HT1080 (cell line): ENCODE measurements at places on chromosomes 6 and 20.

DNA sequence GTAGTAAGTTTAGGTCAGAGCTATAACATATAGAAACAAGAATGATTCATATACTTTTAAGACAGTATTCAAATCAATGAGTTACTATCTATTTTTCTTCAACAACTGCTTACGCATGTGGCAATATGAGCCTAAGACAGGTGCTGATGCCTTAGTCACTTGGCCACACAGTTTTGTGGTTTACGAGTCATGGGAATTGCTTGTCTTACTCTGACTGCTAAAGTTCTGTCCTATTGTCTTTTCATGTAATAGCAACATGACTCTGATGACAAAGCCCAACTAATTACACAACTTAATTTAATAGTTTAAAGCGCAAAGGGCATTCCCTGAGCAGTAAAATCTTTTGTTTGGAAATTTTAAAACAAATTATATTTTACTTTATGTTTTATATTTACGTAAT, 159.3 kb upstream of the CENPW start:
- peak; percentile 97 for DNase-seq

GRCh38 chr20:61448386-61448785, 196.3 kb downstream of the CDH4 start:
- no peak for DNase-seq

DNA sequence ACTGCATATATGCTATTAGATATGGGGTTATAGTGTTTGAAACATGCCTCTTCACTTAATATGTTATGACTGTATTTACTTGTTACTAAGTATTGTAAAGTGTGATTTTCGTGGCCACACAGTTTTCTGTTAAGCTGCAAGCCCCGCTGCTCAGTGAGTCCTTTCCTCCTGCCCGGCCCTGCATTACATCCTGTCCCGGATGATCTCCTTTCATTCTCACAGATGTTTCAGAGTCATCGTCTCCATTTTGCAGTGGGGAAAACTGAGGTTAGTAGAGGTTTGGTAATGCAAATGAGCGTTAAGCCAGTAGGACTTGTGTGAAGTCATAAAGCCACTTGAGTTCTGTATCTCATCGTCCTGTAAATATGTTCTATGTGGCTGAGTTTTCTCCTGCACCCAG, 155.5 kb downstream of the CFAP61 start:
- no peak for DNase-seq

DNA sequence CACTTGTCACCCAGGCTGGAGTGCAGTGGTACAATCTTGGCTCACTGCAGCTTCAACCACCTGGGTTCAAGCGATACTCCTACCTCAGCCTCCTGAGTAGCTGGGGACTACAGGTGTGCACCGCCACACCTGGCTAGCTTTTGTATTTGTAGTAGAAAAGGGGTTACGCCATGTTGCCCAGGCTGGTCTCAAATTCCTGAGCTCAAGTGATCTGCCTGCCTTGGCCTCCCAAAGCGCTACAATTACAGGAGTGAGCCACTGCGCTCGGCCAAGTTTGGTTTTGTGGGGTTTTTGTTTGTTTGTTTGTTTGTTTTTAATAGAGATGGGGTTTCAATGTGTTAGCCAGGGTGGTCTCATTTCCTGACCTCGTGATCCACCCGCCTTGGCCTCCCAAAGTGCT, 12.3 kb downstream of the LOC128125822 start:
- DNase-seq, result no peak

DNA sequence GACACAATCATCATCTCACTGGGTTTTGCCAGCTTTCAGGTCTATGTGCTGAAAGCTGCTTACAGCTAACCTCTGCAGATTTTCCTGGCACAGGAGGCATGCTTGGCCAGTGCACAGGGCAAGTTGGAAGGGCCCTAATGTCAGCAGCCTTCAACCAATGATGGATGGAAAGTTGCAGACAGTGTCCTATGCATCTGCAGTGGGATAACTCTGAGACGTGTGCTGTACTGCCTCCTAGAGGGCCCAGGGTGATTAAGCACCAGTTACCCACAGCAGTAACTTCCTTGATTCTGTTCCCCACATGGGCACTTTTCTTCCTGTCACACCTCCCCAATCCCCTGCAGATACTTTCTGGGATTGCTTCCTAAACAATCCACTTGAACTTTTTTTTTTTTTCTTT, 38.6 kb downstream of the OVOL2 start:
- DNase-seq, result no peak

- DNase-seq, result no peak
Measured at GRCh38 chr20:41063442-41063841, 34.8 kb downstream of the TOP1 start.

DNA sequence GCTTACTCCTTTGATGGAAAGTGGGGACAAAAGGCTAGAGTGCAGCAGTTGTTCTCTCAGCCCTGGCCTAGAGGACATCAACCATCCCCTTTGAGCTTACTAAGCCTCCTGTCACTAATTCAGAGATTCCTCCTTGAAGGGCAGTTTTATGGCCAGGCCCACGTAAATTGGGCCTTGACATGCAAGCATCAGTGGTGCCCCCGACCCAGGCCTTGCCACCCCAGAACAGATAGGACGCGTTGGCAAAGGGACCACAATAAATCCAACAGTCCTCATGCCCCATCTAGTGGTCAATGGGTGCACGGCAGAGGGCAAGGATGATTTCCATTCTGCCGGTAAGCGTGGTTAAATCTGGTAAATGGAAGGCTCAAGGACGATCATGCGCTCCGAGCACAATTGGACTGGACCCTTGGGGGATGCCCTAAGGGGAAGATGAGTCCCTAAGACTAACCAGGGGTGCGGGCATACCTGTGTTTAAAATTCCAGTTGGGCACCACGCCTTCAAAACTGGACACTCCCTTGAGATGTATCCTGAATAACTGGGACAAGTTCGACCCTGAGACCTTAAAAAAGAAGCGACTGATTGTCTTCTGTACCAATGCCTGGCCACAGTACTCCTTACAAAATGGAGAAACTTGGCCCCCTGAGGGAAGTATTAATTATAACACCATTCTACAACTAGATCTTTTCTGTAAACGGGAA, 32.6 kb downstream of the CEP85L start:
- DNase-seq, result peak; percentile 30

GRCh38 chr20:24097506-24098245, 109.1 kb upstream of the GGTLC1 start:
- no peak for DNase-seq

DNA sequence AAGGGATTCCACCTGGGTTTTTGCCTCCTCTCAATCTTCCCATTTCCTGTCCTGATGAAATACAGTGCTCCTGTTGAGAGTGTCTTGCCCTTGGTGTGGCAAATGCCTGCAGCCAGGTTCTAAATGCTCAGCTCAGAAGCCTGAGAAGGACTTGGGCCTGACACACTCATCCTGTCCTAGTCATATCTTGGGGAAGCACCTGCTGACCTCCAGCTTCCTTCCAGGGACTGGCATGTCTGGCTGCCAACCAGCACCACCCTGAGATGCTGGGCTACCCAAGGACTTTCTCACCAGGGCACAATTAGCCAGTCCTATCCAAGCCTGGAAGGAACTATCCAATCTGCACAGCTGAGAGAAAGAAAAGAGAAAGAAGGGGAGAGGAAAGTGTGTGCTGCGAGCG, 43.4 kb downstream of the LRFN2 start:
- DNase-seq, result peak; percentile 8

DNA sequence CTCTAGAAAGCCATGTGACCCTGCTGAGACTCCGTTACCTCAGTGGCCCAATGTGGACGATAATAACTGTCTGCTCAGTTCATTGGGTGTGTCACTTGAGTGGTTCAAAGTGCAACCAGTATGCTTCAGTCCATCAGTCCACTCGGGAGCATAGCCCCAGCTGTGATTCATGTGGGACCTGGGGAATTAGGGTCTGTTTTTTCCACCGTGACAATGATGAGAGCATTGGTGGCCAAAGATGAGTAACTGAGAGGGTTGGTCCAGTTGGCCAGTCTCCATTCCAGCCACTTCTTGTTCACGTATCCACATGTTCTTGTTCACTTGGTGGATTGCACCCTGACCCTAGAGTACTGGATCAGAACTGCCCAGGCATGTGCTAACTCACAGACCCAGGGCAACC, 403.6 kb downstream of the CD83 start:
- no peak for DNase-seq

- peak; percentile 16 for DNase-seq
Measured at GRCh38 chr6:87274660-87275274, 47.6 kb upstream of the SMIM8 start.

DNA sequence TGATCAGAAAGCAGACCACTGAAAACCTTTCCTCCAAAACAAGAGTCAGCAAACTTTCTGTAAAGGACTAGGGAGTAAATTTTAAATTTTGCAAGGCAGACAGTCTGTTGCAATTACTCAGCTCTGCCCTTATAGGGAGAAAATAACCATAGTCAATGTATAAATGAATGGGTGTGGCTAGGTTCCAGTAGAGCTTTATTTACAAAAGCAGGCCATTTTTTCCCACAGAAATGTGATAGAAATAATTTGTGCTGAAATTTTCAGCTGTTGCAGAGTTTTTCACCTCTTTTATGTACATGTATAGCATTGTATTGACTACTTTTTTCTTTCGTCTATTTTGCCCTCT, 7.7 kb downstream of the AMD1 start:
- no peak for DNase-seq
